Testis (tissue), 5 donors: ENCODE measurements at places on chromosomes 6 and 20. TPM values are rescaled to one million over a fixed set of nuclear protein-coding genes. Genes with fewer than 3 reads are reported as not detected.

MAS1 gene
- total RNA-seq = 0.19 TPM

PAX1 gene
- total RNA-seq = not detected

SLC17A2 gene
- total RNA-seq = 0.31 TPM

DNA sequence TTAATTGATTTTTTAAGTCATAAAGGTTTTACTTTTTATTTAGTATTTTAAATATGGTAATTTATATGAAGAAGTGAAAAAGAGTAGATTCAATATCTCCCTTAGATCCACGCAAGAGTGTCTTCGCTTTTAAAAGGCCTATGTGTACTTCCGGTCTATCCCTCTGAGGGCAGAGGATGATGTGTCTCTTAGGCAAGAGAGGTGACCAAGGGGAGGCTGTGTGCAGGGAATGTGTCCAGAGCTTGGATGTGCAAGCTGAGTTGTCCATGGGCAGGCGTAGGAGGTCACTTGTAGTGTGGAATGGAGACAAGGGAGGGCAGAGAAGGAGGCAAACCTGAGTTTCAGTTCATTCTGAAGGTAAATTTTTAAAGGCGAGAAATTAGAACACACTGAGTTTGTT is 113.9 kb downstream of the CRYBG1 start:
- no peak for DNase-seq

DNA sequence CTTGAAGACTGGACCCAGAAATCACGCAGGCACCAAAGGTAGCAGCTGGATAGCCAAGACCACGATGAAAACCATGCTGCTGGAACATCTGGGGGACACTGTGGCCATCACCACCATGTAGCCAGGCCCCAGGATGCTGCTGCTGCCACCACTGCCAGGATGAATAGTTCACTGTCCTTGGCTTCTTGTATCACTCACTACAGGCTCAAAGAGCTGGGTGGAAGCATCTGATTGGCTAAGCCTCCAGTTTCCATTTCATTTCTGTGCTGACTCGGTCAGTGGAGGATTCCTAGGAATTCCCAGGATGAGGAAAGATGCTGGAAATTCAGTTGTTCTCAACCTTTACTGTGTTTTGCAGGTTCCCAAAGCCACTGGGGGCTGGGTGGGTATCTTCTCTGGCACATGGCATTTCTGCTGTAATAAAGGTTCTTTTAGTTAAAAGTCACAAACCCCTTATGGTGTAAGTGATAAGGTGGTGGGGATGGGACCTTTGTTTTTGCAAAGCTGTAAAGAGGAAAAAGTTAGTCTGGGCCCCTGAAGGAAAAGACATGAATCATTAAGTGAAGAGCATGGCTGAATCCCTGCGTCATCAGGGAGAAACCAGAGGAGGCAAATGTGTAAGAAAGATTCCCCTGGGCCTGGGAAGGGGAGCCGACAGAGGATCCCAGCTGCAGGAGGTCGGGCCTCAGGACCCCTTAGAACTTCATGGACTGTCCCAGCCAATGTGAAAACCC is 75.6 kb upstream of the RNF24 start:
- DNase-seq = no peak

GRCh38 chr6:130389142-130389541 is 23.3 kb downstream of the TMEM200A start:
- DNase-seq = no peak

GRCh38 chr20:47558295-47559066 is 56.8 kb downstream of the NCOA3 start:
- DNase-seq = no peak

DNA sequence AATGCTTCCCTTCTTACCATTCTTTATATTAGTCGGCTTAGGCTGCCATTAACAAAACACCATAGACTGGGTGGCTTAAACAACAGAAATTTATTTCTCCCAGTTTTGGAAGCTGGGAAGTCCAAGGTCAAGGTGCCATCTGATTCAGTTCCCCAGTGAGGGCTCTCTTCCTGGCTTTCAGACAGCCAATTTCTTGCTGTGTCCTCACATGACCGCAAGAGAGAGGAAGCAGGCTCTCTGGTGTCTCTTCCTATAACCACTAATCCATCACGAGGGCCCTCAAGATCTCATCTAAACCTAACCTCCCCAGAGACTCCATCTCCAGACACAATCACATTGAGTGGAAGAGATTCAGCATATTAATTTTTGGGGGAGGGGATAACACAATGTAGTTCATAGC is 193.0 kb upstream of the SGK1 start:
- DNase-seq = no peak

GRCh38 chr6:15504581-15505350 is 158.1 kb downstream of the DTNBP1 start:
- peak; percentile 91 for DNase-seq

HCRTR2 gene
- total RNA-seq = 0.39 TPM

DNA sequence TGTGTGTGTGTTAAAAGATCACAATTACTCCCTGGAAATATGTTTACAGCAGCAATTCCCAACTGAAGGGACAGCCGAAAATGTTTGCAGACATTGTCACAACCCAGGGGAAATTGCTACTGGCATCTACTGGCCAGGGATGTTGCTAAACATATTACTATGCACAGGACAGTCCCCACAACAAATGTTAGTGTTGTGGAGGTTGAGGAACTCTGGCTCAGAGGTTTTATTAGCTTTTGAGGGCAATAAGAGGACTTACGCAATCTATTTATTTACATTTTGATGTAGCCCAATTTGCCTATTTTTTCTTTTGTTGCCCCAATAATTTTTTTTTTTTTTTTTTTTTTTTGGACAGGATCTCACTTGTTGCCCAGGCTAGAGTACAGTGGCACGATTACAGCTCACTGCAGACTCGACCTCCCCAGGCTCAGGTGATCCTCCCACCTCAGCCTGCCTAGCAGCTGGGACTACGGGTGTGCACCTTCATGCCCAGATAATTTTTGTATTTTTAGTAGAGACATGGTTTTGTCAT is 154.1 kb downstream of the RPS12 start:
- DNase-seq = no peak

DNA sequence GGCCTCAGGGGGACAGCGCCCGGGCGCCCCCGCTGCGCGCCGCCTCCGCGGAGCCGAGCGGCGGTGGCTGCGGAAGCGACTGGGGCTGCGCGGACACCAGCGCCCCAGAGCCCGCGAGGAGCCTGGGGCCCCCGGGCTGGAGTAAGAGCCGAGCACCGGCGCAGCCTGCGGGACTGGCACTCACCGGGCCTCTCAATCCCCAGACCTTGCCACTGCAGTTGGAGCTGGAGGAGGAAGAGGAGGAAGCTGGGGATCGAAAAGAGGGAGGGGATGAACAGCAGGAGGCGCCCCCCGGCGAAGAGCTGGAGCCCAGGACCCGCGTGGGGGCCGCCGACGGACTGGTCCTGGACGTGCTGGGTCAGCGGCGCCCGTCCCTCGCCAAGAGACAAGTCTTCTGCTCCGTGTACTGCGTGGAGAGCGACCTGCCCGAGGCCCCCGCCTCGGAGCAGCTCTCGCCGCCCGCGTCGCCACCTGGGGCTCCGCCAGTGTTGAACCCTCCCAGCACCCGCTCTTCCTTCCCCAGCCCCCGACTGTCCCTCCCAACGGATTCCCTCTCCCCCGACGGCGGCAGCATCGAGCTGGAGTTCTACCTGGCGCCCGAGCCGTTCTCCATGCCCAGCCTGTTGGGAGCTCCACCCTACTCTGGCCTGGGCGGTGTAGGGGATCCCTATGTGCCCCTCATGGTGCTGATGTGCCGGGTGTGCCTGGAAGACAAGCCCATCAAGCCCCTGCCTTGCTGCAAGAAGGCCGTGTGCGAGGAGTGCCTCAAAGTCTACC is 590 bp downstream of the RNF217 start:
- DNase-seq = peak; percentile 68

- DNase-seq = peak; percentile 61
These were observed at the start of gene HTR1B for GRCh38 chr6:77463308-77463860. HTR1B (minus strand) TSS chr6:77463491; CDS start chr6:77463403, 88 bp downstream.

NNAT gene
- total RNA-seq = 6.2 TPM

CAPN11 gene
- 23.5 TPM for total RNA-seq

DNA sequence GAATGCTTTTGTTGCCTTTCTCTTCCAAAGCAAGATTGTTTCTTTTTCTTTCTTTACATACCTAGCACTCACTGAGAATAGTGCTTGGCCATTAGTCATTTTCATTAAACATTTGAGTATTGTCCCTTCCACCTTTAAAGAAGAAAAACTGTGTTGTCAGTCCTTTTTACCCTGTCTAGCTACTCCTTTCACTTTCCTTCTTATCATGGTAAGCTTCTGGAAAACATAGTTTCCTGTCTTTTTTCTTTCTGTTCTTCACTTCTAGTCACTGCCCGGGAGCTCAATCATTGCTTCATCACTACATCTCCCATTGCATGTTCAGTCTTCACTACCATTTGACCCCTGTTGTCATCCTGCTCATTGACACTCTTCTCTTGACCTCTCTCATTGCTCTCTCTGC is 12.1 kb downstream of the VAPB start:
- no peak for DNase-seq

GRCh38 chr20:51936377-51936776 is 134.1 kb upstream of the SALL4 start:
- DNase-seq = no peak

GRCh38 chr6:51077821-51078518 is 259.3 kb downstream of the TFAP2B start:
- DNase-seq = no peak

GRCh38 chr6:43516367-43516696 is 394 bp downstream of the YIPF3 start:
- no peak for DNase-seq

LY6G6D gene
- total RNA-seq = not detected

- no peak for DNase-seq
These were observed 50.8 kb downstream of the EYA2 start for GRCh38 chr20:46945465-46945864.

- no peak for DNase-seq
These were observed 115.5 kb downstream of the DLGAP4 start for GRCh38 chr20:36421641-36422040.

- DNase-seq = no peak
These were observed 69.0 kb upstream of the AHI1 start for GRCh38 chr6:135566311-135567068.

- no peak for DNase-seq
These were observed 22.5 kb upstream of the CST3 start for GRCh38 chr20:23659989-23660837.

CPNE5 gene
- 97.8 TPM for total RNA-seq

DNA sequence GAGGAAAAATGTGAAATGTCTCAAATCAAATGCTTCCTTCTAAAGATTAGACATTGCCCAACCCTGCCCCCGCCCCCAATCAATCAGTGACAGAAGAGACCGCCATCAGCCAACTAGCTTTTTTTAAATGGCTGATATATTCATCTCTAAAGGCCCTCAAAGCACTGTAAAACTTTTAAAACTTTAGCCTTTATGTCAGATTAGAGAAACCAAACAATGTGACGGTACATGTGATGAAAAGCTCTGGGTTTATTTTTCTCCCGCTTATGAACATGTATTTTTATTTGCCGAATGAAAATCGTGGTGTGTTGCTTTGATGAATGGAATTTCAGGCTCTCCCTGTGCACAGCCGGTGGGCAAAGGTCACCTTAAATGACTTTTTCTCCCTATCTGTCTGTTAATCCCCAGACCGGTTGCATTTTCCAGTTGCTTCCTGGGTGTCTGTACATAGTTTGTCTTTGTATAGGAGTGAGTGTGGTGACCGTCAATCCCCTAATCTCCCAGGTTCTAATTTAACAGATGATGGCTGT is 38.5 kb downstream of the TBC1D7 start:
- no peak for DNase-seq

TPD52L1 gene
- 22.5 TPM for total RNA-seq

GRCh38 chr20:45053430-45054351 is 47.2 kb downstream of the KCNS1 start:
- no peak for DNase-seq

- DNase-seq = peak; percentile 77
These were observed 199.3 kb upstream of the SGK1 start for GRCh38 chr6:134517145-134517658.

ATAT1 gene
- total RNA-seq = 20.7 TPM

RING1 gene
- 38.0 TPM for total RNA-seq

PMEPA1 gene
- total RNA-seq = 8.1 TPM

DNA sequence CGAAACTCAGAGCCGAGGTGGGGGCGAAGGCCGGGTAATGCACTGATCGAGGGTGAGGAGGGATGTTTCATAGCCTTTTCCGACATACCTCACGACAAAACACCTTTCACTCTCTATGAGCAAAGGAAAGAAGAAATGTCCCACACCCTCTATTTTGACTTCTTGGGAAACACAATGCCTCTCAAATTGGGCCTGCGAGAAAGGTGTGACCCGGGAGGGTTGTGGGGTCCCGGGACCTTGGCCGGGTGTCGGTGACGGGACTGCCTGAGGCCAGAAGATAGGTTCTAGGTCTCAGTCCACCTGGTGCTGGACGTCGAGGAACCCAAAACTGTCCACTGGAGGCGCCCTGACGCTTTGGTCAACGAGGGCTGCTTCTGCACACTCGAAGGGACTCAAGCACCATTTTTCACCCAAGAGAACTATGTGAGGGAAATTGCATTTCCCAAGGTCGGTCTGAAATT is 41.1 kb upstream of the OSTM1 start:
- peak; percentile 42 for DNase-seq

SYNGAP1 gene
- total RNA-seq = 43.9 TPM

CRISP2 gene
- total RNA-seq = 197 TPM

DNA sequence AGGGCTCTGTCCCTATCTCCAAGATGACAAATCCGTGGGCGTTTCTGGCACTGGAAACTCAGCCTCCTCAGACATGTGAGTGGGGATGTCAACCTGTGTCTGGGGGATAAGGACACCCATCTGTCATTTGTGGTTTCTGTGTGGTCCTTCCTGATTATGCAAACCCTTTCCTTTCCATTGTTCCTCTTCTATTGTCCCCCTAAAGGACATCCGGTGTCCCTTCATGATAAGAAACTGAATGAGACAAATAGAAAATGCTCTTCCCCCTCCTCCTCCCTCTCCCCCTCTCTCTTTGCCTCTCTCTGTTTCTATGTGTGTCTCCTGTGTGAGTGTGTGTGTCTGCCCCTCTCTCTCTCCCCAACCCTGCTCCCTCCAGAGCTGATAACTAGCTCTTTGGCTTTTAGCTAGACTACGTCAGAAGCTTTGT is 11.5 kb upstream of the GLP1R start:
- DNase-seq = no peak

- DNase-seq = no peak
These were observed 127.7 kb downstream of the PDSS2 start for GRCh38 chr6:107331409-107332386.

MROH8 gene
- total RNA-seq = 36.6 TPM

- no peak for DNase-seq
These were observed 26.5 kb downstream of the ZNF292 start for GRCh38 chr6:87181903-87182302.

SLC44A4 gene
- total RNA-seq = 1.2 TPM
